ENCODE measurements at places on chromosomes 2 and 18.

GRCh38 chr2:86383844-86384243 is 46.4 kb upstream of the REEP1 start:
- DNase-seq: no peak

DNA sequence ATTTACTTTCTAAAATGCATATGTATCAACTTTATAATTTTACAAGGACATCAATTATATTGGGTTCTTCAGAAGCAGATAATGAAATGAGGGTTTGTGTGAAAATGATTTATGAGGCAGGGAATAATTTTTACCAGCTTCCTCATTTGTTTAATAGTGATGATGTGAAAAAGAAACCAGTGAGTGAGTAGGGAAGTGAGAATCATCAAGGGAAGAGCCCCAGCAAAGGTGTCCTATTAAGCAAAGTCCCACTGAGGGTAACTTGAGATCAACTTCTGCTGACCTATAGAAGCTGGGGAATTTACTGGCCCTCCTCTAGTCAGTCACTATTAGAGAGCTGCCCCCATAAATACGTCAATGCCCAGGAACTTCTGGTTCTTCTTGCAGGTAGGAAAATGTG is 266.8 kb upstream of the LYPD1 start:
- DNase-seq: no peak

GRCh38 chr2:158701101-158701500 is 94.0 kb upstream of the DAPL1 start:
- DNase-seq: no peak

DNA sequence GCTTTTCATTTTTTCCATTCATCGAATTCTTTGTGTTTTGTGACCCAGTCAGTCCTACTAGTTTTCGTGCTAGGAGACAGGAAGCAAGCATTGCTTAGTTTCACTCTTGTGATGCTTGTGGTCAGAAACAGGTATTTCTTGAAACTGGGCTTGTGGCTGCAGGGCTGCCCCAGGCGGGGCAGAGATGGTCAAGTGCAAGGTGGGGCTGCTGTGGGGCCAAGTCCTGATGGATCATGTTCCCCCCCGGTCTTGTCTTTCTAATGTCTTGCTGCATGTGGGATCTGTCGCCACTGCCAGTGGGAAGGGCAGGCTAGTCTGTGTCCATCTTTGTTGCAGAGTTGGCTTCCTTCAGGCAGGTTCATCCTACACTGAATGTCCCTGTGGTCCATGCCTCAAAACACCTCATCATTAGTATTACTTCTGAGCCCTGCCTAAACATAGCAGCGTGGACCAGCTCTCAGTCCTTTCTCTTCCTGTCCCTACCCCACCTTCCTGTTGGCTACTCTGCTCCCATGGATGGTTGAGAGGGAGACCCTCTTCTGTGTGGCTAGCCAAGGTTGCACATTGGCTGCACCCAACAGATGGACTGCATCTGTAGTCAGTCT is 38.7 kb downstream of the INPP4A start:
- no peak for DNase-seq

GRCh38 chr2:6750411-6751158 is 115.1 kb downstream of the CMPK2 start:
- DNase-seq: no peak

DNA sequence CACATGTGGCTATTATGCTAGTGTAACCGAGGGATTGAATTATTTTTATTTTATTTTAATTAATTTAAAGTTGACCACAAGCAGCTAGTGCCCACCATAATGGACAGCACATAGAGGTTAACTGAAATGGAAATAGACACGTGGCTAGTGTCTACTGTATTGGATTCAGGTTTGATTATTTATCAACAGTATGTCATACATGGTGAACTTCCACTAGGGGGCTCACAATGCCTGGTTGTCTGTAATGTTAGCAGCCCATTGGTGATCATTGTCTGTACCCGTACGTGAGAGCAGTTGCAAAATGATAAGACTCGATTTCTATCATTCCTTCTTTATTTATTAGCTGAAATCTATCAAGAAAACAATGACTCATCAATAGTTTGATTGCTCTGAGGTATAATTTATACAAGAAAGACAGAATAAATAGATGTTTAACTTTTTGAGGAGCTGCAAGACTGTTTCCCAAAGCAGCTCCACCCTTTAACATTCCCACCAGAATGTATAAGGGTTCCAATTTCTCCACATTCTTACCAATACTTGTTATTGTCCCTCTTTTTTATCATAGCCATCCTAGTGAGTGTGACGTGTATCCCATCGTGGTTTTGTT is 76.5 kb downstream of the CYBRD1 start:
- DNase-seq: peak; percentile 11

- DNase-seq: peak; percentile 79
Measured at GRCh38 chr2:73293534-73294171, at the start of gene EGR4. TSS of gene EGR4 (minus strand) at chr2:73293548. CDS start at chr2:73293317, 231 bp downstream.

- no peak for DNase-seq
Measured at GRCh38 chr2:134745023-134745422, 26.2 kb upstream of the TMEM163 start.

DNA sequence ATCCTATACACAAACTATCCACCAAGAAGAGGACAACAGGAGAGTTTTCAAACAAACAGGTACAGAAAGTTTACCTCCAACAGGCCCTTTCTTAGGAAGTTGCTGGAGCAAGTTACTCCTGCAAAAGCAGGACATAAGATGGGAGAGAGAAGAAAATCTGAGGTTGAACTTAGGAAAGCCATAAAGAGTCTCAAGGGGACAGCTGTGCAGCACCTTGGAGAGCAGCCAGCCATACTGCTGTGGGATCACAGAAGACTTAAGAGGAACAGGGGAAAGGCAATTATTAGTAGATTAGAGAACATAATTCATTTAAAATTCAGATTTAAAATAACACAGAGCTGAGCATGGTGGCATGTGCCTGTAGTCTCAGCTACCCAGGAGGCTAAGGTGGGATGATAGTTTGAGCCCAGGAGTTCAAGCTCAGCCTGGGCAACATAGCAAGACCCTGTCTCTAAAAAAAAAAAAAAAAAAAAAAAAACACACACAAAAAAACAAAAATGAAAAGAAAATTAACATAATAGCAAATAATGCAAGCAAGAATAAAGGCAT is 148.1 kb upstream of the SIX3 start:
- DNase-seq: no peak

Data from stimulated activated CD8-positive, alpha-beta memory T cell treated with anti-CD3 and anti-CD28 coated beads, Interleukin-4, amount 100 ng/mL, for 24 hours (primary cell).